SK-N-DZ (cell line): ENCODE measurements at places on chromosomes 5 and 9.

DNA sequence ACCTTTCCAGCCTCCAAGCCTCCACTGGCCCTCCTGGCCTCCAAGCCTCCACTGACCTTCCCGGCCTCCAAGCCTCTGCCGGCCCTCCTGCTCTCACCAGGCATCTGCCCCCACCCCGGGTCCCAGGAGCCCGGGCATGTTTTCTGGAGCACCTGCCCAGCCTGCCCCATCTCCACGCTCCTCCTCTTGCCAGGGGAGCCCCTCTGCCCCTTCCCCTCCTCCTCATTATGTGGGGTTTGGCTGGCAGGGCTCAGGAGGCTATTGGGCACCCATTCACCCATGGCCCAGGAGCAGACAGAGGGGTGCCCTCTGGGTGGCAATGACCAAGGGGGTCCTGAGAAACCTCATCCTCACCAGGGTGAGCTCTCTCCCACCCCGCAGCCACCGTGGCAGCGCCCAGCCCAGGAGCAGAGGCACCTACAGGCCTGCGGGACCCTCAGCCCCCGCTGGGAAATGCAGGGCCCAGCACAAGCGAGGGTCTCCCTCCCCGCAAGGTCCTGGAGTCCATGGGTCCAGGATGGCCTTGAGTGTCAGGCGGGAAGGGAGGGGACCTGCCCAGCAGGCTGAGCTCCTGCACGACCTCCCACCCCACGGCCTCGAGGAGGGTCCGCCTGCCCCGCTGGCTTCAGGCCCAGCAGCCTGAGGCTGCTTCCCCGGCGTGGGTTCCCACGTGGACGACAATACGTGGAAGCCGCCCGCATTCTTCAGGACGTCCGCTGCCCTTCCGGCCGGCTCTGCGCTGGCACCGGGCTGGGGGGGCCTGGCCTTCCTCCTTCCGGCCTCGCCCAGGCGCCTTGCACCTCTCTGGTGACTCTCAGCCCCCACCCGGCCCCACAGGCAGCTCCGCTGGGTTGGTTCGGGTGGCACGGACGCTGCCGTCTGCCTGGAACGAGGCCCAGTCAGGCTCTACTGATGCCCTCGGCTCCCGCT, 51.4 kb upstream of the NRARP start:
- no peak for DNase-seq

DNA sequence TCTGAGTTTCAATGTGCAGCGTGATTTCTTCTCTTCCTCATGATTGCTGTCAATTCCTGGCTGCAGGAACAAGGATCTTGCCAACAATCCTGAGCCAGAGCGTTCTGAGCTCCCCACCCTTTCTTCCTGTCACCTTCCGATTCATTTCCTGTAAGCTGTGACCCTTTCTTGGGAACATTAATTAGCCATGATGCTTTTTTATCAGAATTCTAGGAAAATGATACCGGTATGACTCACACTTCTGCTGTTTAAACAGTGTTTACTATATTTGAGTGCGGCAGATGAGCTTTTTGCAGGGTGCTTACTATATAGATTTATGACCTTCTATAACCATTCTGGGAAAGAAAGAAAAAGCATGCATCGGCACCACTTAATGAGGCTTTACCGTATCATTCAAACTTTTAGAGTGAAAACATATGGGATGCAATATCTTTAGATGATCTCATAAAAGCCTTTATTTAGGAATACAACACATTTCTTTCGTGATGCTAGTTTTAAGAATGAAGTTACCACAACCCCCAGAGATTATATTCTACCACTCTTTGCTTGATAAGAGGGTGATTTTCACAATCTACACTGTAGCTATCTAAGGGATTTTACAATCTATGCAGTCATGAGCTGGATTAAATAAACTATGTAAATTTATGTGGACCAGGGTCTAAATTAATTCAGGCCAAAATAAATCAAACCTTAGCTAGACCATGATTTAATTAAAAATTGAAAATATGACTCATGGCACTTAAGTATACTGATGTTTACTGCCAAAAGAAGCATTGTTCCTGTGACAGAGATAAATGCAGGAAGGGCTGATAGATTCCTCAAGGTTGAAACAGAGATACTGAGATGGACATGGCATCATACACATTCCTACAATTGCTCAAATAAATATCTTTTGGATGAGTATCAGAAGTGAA, 38.0 kb upstream of the OSMR start:
- no peak for DNase-seq

GRCh38 chr5:147763791-147764525, 18.6 kb downstream of the JAKMIP2 start:
- no peak for DNase-seq

DNA sequence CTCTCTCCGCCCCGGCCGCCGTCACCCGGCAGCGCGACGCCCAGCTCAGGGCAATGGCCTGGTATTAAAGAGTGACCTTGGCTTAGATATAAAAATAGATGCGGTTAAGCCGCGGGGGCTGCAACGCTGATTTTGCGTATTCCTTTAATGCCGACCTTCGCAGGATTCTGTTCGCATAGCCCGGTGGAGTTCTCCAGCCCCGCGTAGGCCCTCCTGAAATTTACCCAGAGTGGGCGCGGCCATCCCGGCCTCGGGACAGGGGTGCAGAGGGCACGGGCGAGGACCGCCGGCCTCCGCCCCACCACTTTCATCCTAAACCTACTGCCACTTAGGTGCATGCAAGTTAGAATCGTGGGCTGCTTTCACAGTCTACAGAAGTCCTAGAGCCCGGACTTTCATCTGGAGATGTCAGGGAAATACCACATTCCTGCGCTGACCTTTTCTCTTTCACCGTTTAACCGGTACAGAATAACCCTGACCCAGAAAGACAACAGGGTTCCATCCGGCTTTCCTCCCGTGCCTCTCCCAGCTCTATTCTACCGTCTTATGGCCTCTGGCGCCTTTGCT, 492 bp upstream of the FAM169A start:
- DNase-seq: no peak

- peak; percentile 81 for DNase-seq
These were observed 71.4 kb downstream of the DAPK1 start for GRCh38 chr9:87569008-87569509.

DNA sequence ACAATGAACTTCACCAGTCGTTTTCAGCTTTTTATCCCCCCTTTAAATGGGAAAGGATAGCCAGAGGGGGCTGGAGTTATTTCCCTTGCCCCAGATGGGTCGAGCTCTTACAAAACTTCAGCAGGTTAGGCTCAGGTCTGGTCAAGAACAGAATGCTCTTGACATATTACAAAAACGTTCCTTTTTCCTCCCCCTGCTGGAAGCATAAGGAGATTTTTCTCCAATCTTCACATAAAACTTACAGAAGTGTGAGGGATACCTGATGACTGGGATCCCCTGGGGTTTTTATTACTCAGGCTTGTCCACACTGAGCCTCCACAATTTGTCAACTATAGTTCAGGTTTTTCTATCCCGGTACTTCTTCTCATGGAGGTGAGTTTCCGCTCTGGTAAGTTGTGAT, 60.8 kb downstream of the CSF2 start:
- DNase-seq: no peak

DNA sequence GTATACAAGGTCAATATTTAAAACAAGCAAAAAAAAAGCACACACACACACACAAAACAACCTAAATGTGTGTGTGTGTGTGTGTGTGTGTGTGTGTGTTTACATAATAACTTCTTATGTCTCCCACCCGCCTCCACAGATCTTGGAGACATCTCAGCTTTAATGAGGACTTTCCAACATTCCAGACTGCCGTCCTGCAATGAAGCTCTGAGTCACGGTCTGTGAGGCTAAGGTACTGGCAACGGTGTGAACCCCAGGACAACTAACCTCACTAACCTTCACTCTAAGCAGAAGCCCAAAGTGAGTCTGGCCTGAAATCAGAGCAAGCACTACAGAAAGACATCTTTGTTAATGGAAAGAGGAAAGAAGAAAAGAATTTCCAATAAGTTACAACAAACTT, 22.3 kb downstream of the ZNF474 start:
- DNase-seq: no peak

DNA sequence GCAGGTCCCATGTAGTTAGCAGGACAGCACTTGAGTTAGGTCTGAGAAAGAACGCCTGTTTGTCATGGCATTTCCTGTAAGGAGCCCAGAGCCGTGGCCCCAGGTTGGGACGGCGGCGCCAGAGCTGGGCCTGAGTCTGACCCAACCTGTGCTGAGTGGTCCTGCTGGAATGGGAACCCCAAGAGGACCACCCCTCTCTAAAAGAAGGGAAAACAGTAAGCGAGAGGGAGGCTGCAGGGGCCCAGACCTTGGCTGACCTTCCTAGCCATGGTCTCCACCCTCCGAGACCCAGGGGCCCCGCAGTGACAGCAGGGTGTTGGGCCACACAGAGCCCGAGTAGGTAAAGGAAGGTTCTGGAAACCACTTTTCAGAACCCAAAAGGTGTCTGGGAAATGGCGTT, 1.8 kb upstream of the LRRC14B start:
- no peak for DNase-seq

GRCh38 chr9:123353984-123354591, 1.9 kb upstream of the CRB2 start:
- peak; percentile 82 for DNase-seq
